Pulmonary artery endothelial cell (primary cell): ENCODE measurements at places on chromosomes 11 and 22. TPM values are rescaled to one million over a fixed set of nuclear protein-coding genes. Genes with fewer than 3 reads are reported as not detected.

GRCh38 chr22:31956360-31956759 lies 12.0 kb downstream of the YWHAH start:
- DNase-seq, result no peak

DNA sequence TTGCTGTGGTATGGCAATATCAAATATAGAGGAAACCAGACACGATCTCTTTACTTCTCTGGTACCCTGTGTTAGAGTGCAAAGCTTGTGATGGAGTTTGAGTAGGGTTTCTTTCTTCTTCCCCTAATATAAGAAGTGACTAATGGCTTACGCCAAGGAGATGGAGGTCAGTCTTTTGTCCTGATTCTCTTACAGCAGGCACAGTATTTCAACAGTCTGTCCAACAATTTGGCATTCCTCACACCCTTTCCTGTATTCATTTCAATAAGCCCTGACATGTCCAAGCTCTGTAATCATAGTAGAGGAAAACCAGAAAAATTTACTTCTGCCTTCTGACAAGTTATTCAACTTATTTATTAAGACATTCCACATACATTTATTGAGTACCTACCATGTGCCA lies 546.2 kb downstream of the TMEM135 start:
- no peak for DNase-seq

GRCh38 chr22:49565516-49565855 lies 262.2 kb downstream of the BRD1 start:
- no peak for DNase-seq

KRTAP5-7 gene
- not detected in 2 replicates for total RNA-seq

SYCE3 gene
- not detected in 2 replicates for total RNA-seq

GRCh38 chr11:107908211-107908610 lies 20.0 kb upstream of the RAB39A start:
- DNase-seq, result no peak

OR5AN1 gene
- not detected in 2 replicates for total RNA-seq

DNA sequence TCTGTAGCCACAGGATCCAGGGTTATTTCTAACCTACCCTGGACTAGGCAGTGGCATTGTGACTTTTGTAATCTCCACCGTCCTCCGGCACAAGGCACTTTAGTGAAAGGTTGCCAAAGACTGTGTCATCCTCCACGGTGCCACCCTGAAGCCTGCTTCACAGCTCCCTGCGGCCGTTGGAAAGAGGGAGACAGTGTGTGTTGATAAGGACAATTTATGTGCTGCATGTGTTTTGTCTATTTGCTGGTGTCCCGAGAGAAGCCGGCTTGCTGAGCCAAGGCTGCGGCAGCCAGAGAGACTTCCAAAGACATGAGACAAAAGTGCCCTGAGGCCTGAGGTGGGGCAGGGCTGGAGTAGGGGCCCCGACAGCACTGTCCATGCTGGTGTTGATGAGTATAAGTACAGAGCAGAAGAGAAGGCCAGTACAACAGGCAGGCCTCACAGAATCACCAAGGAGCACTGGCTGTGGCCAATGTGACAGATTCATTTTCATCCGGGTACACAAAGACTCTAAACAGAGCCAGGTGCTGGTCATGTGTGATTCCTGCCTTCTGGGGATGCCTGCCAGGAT lies 40.9 kb downstream of the GALNT18 start:
- DNase-seq, result no peak

OSBP2 gene
- 5.9 and 7.3 TPM in 2 replicates for total RNA-seq

DNA sequence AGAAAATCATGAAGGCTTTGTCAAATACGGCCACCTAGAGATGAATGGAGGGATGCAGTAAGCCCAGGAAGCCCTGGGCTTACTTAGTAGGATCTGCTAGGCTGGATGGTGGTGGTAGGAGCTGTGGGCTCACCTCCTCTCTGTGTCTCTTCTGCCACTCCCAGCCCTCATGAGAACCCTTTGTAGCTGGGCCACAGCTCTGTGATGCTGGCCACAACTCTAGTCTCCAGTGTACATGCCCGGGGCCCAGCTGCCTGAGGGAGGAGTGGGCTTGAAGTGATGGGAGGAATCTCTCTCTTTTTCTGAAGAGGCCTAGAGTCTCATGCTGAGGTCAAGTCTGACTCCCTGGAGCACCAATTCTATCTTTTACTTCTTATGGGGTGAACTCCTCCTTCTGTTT lies 32.4 kb upstream of the SYT13 start:
- no peak for DNase-seq

RASSF10 gene
- total RNA-seq, result 0.26 TPM in 1 of 2 replicates, not detected in the other

DNA sequence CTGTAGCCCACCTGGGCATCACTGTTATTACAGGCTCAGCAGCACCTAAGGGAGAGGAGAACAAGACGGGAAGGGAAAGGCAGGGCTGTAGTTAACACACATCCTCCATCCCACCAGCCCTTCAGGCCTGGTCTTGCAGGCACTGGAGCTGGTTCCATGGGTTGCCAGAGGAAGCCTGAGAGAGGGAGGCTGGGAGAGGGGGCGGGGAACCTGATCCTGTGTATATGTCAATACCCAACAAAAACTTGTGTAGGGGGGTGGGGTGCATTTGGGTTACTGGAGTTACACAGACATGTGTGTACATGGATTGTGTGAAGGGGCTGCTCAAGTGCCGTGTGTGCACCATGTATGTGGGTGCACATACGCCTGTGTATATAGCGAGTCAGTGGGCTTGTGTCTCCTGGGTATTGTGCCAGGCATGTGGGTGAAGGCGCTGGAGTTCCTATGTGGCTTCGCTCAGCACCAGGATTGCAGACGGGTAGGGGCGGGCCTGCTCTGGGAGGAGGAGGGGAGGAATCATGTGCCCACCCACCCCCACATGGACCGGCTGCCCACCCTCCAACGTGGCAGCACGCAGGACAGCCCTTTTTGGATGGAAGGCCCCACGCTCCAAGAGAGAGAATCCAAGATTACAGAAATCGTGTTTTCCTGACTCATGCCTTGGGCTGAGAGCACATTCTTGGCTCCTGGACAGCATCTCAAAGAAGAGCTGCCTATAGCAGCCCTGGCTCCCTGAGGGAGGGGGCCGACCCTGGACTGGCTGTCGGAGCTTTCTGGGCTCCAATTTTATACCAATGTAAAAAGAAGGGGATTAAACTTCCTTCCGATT lies 4.2 kb upstream of the SERPINH1 start:
- no peak for DNase-seq

LRRC10B gene
- not detected in 2 replicates for total RNA-seq

DNA sequence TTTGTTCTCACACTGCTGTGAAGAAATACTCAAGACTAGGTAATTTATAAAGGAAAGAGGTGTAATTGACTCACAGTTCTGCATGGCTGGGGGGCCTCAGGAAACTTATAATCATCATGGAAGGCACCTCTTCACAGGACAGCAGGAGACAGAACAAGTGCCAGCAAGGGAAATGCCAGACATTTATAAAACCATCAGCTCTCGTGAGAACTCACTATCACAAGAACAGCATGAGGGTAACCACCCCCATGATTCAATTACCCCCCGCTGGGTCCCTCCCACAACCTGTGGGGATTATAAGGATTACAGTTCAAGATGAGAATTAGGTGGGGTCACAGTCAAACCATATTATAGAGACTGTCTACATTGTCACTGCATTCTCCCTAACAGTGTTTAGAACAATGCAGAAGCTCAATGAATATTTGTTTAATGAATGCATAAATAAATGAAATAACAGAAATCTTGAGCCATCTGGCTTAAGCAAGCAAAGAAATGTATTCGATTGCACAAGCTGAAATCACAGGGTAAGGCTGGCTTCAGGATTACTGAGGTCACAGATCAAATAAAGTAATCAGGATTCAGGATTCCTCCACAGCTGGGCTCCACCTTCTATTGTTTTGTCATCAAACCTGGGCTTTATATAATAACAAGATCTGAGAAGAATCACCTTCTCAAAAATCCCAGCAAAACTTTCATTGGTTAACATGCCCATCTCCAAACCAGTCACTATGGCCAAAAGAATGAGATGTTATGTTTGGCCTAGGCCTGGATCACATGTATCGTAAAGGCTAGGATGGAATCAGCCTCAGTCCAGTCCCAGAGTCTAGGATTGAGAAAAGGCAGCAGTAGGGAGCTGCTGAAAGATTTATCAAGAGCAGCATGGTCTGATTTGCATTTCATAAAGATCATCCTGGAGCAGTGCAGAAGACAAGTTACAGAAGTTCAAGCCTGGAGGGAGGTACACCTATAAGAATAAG lies 137.8 kb upstream of the UBASH3B start:
- no peak for DNase-seq

OR8D2 gene
- total RNA-seq, result not detected in 2 replicates

GRCh38 chr11:44300844-44301563 lies 8.9 kb downstream of the ALX4 start:
- DNase-seq, result no peak

GRCh38 chr11:94771390-94771789 lies 3.2 kb downstream of the AMOTL1 start:
- no peak for DNase-seq

DNA sequence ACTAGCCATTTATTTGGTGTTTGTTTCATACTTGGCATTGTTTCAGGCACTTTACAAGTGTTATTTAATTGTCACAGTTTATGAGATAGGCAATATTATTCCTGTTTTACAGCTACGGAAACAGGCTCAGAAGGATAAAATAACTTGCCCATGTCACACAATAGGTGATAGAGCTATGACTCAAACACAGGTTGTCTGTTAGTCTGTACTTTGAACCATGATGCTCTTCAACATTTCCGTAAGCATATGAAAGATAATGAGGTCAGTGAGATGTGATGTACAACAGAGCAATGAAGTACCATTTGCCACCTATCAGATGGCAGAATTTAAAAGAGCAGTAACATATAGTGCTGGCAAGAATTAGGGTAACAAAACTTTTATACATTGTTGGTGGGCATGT lies 15.3 kb downstream of the TUG1 start:
- DNase-seq, result no peak

- no peak for DNase-seq
Observed at GRCh38 chr22:43880541-43880991, 11.2 kb downstream of the PNPLA5 start.

- no peak for DNase-seq
Observed at GRCh38 chr11:63845303-63845702, 6.4 kb downstream of the MARK2 start.

DNA sequence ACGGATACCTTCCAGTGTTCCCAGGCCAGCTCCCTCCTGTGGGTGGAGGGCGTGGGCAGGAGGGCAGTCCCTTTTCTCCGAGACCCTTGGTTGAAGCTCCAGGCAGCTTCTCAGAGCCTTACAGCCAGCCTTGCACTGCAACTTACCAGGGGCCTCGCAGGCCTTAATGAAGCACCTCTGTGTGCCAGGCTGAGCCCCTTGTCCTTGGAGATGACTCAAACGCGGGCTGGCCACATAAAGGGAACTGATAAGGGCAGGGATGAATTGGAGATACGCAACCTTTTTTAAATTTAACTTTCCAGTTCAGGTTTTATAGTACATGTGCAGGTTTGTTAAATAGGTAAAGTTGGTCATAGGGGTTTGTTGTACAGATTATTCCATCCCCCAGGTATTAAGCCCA lies 72.7 kb downstream of the WNT7B start:
- no peak for DNase-seq

BAIAP2L2 gene
- under 0.01 and 0.71 TPM in 2 replicates for total RNA-seq

GRCh38 chr22:44916281-44917231 lies 93.2 kb downstream of the PHF21B start:
- DNase-seq, result no peak

DNA sequence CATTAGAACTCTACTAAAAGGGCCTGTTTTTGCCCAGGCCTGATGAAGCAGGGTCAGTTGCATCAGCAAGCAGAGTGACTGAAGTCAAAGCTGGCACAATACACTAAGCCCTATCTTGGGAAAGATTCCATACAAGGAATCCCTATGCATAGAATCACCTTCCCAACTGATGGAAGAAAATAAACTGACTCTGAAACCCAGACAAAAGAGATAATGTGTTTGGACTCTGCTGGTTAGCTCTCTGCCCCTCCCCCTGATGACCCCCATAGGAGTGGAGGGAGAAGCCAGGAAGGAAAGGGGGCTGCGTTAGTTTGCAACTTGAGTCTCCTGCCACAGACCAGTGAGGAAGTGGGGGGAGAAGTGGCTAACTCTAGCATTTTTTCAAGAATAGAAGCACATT lies 32.9 kb downstream of the GALNT18 start:
- no peak for DNase-seq

- peak; percentile 92 for DNase-seq
Observed at GRCh38 chr11:44568658-44569473, 3.4 kb downstream of the CD82 start.

PKP3 gene
- total RNA-seq, result 0.26 and 0.67 TPM in 2 replicates

- DNase-seq, result no peak
Observed at GRCh38 chr11:112538534-112539280, 278.0 kb upstream of the PLET1 start.

DNA sequence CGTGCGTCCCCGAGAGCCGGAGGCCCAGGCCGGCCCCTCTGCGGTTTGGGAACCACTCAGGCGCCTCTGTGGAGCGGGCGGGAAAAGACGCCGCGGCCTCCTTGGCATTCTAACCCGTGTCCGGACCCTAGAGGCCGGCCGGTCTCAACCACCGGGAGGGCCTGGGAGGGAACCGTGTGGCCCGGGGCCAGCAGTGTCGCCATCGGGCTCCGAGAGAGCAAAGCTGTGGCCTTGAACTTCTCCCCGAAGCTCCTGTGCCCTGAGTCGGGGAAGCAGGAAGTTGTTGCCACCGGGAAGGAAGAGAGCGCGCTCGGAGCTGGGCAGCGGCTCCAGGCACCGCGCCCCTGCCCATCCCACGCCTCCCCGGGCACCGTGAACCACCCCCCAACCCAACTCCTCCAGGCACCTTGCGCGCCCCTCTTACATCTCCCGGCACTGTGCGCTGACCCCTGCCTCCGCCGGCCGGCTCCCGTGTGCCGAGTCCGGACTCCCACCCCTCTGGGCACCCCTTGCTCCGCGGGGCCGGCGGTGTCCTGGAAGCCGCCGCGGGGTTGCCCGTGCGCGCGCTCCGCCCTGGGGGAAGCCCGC lies 80.0 kb upstream of the PPARA start:
- no peak for DNase-seq

- no peak for DNase-seq
Observed at GRCh38 chr11:69996451-69996850, 81.7 kb upstream of the ANO1 start.

GRCh38 chr11:74055938-74056337 lies 47.1 kb upstream of the UCP3 start:
- DNase-seq, result no peak

C11orf16 gene
- not detected in 2 replicates for total RNA-seq

CHRM1 gene
- total RNA-seq, result not detected in 2 replicates
